Spleen (tissue), 13 donors: ENCODE measurements at places on chromosomes 3 and 15.
A peak's percentile ranks its signal among the peaks of the same experiment; 100 is the strongest.

DNA sequence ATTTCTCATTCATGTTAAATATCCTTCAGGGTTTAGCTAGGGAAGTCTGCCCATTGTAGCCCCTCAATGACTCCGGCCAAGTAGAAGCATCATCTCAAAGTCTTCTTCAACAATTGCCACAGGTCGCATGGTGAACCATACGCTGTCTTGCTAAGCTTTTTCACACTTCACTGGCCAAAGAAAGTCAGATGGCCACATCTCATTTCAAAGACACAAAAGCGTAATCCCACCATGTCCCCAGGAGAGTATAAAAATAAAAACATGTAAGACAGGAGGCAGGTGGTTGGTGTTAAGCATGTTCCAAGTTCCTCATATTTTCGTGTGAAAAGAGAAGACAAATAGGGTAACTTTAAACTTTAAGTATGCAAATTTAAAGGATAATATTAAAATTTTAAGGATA is 147.4 kb downstream of the ERC2 start:
- no peak for DNase-seq

DNA sequence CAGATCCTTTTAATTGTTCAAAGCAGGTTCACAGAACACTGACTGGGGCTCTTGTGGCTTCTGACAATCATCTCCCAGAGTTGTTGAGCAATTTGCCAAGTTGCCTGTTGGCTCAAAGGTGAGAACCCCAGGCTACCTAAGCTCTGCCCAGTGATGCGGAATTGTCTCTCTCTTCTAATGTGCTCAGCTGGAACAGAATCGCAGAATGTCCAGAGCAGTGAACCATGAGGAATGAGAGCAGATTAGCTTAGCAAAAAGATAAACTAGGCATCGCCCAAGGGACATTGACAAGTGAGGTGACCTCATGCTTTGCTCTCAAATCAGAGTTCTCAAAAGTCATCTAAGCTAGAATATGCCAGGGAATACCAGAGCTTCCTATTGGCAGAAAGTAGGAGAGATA is 148.1 kb downstream of the WDR76 start:
- DNase-seq, result no peak

- DNase-seq, result no peak
Observed at GRCh38 chr3:25372167-25372566, 55.9 kb upstream of the RARB start.

- DNase-seq, result peak; percentile 63
Observed at GRCh38 chr3:45590822-45591546, 3.6 kb upstream of the LIMD1 start.

DNA sequence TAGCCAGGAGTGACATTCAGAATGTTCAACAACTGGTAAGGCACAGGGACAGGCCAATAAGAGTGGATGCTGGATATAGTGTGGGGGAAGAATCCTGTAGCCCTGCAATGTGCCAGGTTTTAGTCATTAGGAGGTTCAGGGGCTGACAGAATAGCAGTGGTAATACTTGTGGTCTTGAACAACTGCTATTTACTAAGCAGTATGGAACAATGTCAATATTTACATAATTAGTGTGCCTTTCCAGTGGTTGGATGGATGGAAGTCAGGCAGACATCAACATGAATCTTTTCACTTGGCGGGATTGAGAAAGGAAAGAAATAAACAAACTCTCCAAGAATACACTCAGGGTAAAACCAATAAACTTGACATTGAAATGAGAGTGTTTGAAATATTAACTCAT is 55.1 kb downstream of the OTOL1 start:
- DNase-seq, result no peak

DNA sequence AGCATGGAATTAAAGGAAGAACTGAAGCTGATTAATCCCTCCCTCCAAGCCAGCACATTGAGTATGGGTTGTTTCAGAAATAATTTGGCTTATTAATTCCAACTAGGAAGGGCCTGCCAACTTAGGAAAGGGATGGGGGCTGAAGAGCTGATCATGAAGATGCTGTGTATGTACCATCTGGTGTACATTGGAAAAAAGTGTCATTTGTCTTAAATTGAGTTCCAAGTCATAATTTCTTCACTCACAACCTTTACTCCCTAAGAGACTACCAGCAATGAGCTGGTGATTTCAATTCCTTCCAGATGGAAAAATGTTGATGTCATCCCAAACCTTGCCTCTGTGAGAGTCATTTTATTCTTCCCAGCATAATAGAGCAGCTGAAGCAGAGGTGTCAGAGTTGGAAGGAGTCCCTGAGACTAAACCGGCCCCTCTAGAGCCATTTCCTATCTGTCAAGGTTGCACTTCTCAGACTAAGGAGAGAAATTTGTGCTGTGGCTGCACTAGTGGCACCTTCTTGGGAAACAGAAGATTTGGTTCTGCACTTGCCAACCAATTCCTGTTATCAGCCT is 79.4 kb downstream of the GTPBP8 start:
- no peak for DNase-seq

GRCh38 chr15:52717481-52717880 is 38.3 kb upstream of the ATOSA start:
- no peak for DNase-seq

GRCh38 chr3:172782235-172782634 is 31.7 kb downstream of the ECT2 start:
- no peak for DNase-seq

DNA sequence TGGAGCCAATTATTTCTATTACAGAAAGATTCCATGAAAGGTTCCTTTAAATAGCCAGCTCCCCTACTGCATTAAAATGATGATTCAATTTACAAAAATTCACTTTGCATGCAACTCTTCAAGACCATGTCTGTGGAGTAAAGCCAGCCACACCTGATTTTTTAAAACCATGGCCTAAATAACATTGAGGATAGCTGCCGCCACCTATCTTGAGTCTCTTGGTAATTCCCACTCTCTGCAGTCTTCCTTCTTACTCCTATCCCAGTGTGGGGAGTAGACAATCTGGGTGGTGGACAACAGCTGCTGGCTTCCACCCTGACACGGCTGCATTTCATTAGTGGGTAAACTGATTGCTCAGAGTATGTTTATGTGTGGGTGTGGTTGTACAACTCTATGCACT is 10.7 kb downstream of the LRTM1 start:
- DNase-seq, result no peak

GRCh38 chr15:60255390-60255789 is 142.4 kb downstream of the ANXA2 start:
- no peak for DNase-seq

GRCh38 chr3:147395899-147396711 is 10.2 kb downstream of the ZIC4 start:
- DNase-seq, result peak; percentile 65

DNA sequence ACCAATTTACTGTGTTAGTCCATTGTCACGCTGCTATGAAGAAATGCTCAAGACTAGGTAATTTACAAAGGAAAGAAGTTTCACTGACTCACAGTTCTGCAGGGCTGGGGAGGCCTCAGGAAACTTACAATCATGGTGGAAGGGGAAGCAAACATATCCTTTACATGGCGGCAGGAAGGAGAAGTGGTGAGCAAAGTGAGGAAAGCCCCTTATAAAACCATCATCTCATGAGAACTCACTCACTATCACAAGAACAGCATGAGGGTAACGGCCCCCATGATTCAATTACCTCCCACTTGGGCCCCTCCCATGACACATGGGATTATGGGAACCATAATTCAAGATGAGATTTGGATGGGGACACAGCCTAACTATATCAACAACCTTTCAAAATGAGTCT is 20.2 kb downstream of the USF3 start:
- DNase-seq, result no peak

GRCh38 chr15:41795996-41796856 is 21.9 kb downstream of the MAPKBP1 start:
- DNase-seq, result no peak

GRCh38 chr3:139935866-139936817 is 1.2 kb downstream of the CLSTN2 start:
- DNase-seq, result no peak

GRCh38 chr15:59304034-59304795 is 68.5 kb downstream of the MYO1E start:
- DNase-seq, result no peak

- no peak for DNase-seq
Observed at GRCh38 chr3:115864911-115865310, 241.6 kb downstream of the GAP43 start.

- no peak for DNase-seq
Observed at GRCh38 chr3:187673012-187673411, 2.8 kb upstream of the SST start.

DNA sequence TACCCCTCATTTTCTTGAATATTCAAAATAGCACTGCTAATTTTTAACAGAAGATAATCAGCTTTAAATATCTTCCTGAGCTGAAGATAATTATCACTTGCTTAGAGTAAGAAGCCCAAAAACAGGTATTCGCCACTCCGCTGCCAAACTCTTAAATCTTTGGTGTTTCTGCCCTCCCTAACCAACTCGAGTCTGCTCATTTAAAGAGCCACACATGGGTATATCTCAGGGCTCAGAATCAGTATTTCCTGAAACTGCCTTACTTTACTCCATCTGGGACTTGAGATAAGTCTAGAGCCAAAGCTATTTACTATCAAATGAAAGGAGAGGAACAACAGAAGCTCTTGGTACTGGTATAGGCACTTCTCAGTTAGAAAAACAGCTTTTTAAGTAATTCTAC is 10.8 kb downstream of the PDCD10 start:
- no peak for DNase-seq
